Dermis blood vessel endothelial cell (primary cell): ENCODE measurements at places on chromosomes 4 and X. TPM values are rescaled to one million over a fixed set of nuclear protein-coding genes. Genes with fewer than 3 reads are reported as not detected.

- no peak for DNase-seq
These were observed 1123.7 kb upstream of the POU3F4 start for GRCh38 chrX:82384401-82384800.

Gene CSAG1
- not detected in 2 replicates for total RNA-seq

DNA sequence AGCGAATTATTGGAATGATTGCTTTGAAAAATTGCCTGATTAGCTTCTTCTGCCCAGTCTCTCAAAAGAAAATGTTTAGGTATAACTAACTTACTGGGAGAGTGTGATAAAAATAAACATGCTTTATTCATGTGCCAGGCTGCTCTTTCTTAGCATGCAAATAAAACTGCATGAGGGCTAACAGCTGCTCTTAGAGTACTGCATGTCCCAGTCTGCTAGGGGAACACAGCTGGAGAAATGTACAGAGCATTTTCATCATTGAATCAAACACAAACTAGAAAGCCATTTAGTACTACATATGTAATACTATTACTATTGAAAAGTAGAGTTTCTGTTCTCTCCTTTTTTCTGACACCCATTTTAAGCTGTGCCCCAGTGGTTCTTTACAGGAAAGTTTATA lies 726.0 kb downstream of the GRID2 start:
- DNase-seq: no peak

Gene SSX2
- not detected in 2 replicates for total RNA-seq

DNA sequence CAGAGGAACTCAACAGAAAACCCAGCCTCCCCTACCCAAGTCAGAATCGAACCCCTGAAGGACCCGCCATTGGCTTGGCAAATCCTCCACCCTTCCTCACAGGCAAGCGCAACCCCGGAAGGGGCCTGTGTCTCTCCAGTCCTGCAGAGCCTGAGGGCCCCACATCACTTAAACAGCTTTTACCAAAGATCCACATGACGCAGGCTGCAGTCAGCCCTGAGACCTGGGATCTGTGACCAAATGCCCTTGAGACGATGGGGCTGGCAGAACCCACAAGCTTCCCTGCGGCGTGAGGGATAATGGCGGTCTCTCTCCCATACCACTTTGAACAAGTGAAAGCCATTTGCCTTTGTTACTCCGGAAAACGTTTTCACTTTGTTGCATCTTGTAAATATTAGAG lies 54.9 kb downstream of the ACOX3 start:
- no peak for DNase-seq

Gene ATXN3L
- total RNA-seq: not detected in 2 replicates

DNA sequence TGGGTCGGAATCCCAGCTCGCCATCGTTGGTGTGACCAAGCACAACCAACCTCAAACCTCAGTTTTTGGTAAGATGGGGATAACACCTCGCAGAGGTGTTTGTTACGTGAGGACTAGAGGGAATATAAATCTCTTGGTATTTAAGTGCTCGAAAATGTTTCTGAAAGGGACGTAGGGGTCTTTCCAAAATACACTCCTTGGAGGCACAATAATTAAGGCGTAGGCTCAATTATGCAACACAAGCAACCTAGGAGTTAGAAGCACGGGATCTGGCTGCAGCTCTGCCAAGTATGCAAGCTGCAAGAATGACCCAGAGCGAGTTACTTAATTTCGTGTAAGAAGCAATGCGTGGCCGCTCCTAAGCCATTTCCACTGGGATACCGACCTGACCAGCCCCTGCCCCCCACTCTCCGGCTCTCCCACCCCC lies 552 bp downstream of the ADH5 start:
- peak; percentile 71 for DNase-seq

GRCh38 chrX:112641449-112641848 lies 38.3 kb downstream of the LHFPL1 start:
- no peak for DNase-seq

DNA sequence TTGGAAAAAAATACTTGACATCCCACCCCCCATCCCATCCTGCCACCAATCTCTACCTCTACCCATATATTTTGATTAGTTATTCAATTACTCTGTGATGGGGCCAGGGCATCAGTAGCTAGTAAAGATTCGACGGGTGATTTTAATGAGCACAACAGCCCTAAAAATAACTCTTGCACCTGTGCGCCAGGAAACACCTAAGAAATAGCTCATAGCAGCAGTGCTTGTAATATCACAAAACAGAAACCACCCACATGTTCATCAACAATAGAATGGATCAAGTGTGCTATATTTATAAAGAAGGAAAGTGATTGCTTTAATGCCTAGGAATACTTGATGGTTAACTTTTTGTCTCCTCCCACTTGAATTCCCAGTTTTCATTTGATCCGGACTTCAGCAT lies 225.6 kb upstream of the LCORL start:
- DNase-seq: no peak

DNA sequence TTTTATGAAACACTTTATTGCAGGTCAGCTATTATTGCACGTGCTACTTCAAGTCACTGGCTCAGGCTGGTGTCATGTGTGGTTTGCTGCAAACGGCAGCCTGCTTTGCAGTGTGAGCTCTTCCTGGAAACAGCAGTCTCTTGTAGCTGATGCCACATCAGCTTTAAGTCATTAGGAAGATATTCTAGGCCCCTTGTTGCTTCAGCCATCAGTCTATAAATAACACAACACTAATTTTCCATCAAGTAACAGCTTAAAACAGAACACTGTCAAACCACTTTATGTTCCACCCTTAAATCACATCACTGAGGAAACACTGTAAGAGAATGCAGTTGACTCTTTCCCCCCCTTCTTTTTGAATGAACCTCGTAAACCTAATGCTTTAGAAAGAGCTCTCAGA lies 93.8 kb downstream of the GATB start:
- DNase-seq: no peak

Gene ELF2
- 52.8 and 54.9 TPM in 2 replicates for total RNA-seq

- DNase-seq: no peak
These were observed 52.0 kb downstream of the TBC1D14 start for GRCh38 chr4:6961496-6962210.

GRCh38 chr4:92012899-92013867 lies 290.6 kb upstream of the GRID2 start:
- DNase-seq: no peak

DNA sequence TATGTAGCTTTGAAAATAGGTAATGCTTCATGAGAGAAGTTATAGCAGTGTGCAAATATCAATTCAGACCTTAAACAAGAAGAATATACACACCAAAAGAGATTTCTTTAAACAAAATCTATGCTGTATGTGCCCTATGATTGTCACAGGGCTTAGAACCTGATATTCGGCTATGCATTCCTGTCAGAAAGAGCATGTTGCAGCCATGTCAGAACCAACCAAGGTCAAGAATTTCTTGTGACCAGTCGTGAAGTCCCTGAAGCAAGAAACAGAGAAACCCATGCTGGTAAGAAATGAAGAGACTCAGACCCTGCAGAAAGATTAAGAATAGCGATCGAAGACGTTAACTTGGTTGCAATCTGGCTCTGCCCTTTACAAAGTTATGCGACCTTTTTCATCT lies 210.3 kb upstream of the SPIN4 start:
- peak; percentile 9 for DNase-seq

- DNase-seq: no peak
These were observed 255.8 kb upstream of the GPRIN3 start for GRCh38 chr4:89563431-89563830.

- DNase-seq: no peak
These were observed 146.8 kb downstream of the KLHL13 start for GRCh38 chrX:117969782-117970181.

- no peak for DNase-seq
These were observed 28.5 kb upstream of the CRMP1 start for GRCh38 chr4:5921101-5921980.

DNA sequence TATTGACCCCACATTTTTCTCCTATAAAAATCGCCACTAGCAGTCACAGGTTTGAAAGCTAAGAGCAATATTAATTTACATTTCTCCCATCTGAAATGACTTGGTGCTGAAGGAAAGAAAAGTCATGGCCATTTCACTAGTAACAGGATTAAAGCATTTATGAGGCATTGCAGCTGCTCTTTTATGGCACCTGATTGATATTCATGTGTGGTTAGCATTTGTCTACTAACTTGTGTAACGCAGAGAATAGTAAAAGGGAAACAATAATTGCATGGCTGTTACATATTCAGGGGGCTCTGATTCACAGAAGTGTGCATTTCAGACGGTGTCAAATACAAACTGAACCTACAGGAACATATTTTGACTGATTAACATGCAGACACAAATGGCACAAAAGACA lies 5.2 kb downstream of the PCDH19 start:
- DNase-seq: no peak

GRCh38 chrX:9149501-9150245 lies 115.7 kb upstream of the FAM9B start:
- DNase-seq: no peak

DNA sequence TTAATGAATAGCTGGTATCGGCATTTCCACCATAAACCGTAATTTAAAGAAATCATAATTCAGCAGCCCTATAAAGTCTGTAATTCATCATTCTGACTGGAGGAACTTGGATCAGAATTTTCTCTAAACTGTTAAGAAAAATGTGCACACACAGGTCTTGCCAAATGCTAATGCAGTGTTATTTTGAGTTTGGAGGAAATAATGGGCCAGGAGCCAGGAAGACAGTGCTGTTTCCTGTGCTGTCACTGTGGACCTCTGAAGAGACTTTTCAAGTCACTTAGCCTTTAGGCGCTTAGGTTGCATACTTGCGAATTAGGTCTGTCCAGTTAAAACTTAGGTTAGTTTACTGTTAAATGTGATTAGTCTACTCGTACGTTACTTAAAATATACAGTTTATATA lies 137.5 kb upstream of the ANXA3 start:
- DNase-seq: no peak

- DNase-seq: no peak
These were observed 3.6 kb upstream of the CXCL1 start for GRCh38 chr4:73865431-73866096.

Gene MTM1
- total RNA-seq: 16.7 and 23.5 TPM in 2 replicates

- DNase-seq: no peak
These were observed 1306.8 kb downstream of the STIM2 start for GRCh38 chr4:28167411-28167810.
